Stimulated activated CD8-positive, alpha-beta memory T cell treated with anti-CD3 and anti-CD28 coated beads, Interleukin-4, amount 100 ng/mL, for 1 hour (primary cell): ENCODE measurements at places on chromosomes 4 and X.

GRCh38 chr4:48604527-48604926 lies 114.5 kb downstream of the ZAR1 start:
- no peak for DNase-seq

GRCh38 chr4:85423431-85423830 lies 51.5 kb upstream of the ARHGAP24 start:
- no peak for DNase-seq

- DNase-seq: no peak
These were observed 55.2 kb downstream of the CHST7 start for GRCh38 chrX:46628460-46629371.

DNA sequence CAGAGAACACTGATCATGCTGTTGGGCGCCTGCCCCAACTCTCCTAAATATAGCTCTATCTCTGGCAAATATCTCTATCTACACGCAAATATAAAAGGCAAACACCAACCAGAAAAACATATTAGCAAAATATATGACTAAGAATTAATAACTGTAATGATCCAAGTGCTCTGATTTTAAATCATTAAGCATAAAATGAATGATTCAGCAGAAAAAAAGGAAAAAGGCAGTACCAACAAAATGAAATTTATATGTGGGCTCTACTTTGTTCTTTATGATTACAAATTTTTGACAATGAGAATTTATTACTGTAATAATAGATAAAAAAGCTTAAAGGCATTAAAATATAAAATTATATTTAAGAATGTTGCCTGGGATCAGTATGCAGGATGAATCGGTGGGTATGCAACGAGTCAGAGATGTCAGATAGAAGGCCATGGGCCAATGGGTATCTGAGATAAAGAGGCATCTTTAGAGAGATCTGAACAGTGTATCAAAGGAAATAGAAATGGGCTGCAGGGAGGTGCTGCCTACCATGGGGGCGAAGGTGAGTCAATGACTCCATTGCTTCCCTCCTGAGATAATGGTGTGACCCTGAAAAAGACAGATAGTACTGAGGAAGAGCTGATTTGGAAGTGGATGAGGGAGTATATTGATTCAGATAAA lies 234.8 kb downstream of the SCFD2 start:
- DNase-seq: no peak

DNA sequence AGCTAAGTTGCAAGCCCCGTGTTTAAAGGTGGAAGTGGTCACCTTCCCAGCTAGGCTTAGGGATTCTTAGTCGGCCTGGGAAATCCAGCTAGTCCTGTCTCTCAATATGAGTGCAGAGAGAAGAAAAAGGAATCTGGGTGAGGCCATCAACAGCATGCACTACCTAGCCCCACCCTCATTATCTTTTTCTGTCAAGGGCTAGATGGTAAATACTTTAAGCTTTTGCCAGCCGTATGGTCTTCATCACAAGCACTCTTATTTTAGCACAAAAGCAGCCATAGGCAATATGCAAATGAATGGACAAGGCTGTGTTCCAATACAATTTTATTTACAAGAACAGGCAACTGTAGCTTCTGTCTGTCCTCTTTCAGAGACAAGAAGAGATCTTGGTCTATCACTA lies 282.9 kb downstream of the ZNF674 start:
- no peak for DNase-seq

DNA sequence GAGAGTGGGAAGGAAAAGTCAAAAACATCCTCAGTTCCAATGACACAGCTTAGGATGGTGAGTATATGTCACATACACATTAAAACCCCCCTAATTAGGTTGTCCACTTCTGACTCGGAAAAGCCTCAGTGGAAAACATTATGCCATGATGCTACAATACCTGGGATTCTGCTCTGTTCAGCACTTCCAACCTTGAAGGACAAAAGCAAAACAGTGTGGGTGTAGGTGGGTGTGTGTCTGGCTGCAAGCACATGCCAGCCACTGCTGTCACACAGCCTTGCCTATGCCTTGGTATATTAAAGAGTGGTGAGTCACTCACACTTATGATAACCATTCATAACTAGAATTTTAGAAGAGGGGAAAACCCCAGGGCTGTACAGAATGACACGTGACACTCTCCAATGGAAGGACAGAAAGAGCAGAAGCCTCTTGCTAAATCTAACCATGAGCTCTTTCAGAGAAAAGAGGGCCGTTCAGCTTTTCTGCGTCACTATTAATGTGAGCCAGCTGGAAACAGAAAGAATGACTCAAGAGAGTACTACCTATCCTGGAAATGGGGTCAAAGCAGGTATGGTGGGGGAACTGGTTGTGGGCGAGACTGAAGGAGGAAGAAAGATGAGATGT lies 159.6 kb downstream of the TET2 start:
- DNase-seq: no peak

GRCh38 chr4:1523506-1523905 lies 117.3 kb upstream of the NKX1-1 start:
- DNase-seq: no peak

DNA sequence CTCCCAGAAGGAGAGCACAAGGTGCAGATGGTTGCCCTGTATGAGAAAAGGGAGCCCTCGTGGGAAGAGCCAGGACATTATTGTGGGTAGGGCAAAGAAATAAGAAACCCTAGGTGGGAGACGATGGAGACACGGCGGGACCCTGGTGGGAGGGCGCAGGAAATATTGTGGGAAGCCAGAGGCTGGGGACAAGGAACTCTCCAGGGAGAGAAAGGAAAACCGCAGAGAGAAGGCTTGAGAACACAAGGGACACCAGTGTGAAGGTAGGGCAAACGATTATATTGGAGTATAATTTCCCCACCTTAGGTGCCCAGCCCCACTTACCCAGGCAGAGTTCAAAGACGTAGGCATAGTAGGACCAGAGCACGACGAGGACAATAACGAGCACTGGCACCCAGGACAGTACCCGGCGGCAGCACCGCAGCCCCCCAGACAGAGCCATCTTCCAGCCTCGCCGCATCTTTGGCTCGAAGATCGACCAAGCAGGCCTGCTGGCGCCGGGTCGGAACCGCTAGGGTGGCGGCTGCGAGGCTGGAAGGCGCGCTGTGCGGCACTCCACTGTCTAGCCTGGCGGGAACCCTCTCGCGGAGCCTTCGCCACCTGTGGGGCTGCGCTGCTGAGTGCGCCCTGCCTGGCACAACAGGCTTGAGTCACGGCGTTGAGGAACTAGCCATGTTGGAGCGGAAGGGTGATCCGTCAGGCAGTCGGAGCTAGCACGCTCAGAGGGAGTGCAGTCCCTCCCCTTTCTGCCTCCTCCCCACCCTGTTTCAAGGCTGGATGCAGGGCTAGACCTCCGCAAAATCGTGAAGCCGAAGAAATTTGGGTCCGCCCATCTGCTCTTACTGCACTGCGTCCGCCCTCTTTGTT lies at the start of gene ZDHHC15:
ZDHHC15 (minus strand) TSS at position 473 of the 867 bp plus-strand sequence; CDS start at position 460, 13 bp downstream.
- no peak for DNase-seq

DNA sequence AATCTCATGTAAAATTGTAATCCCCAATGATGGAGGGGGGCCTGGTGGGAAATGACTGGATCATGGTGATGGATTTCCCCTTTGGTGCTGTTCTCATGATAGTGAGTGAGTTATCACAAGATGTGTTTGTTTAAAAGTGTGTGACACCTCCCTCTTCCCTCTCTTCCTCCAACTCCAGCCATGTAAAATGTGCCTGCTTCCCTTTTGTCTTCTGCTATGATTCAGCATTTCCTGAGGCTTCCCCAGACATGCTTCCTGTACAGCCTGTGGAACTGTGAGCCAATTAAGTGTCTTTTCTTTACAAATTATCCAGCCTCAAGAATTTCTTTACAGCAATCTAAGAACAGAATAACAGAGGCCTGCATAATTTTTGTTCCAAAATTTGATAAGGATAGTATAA lies 85.2 kb downstream of the ANAPC10 start:
- DNase-seq: no peak

GRCh38 chrX:123254457-123254856 lies 70.4 kb downstream of the GRIA3 start:
- no peak for DNase-seq

- DNase-seq: no peak
These were observed 60.2 kb downstream of the SLIT2 start for GRCh38 chr4:20311856-20312255.

DNA sequence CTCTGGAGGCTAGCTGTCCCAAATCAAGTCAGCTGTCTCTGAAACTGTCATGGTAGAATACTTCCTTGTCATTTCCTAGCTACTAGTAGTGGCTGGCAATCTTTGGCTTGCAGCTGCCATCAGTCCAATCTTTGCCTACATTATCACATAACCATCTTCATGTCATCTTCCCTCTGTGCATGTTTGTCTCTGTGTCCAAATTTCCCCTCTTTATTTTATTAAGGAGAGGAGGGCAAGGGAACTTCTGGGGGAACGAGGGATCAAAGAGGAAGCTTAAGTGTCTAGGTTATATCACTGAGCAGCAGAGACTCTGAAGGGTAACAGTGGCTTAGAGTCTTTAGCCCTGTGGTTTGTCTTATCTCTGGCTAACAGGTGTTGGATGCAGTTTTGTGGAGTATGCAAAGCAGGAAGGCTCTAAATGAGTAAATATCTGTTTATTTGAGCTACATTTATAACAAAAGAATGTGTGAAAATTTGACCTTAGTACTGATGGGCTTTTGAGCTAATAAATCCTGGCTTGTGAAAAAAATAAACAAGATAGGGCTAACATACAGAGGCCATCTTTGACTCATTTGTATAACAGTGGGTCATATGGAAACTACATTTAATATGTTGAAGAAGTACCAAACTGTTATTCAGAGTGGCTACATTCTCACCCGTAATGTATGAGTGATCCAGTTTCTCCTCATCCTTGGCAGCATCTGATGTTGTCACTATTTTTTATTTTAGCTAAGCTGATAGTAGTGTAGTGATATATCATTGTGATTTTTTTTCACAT lies 49.4 kb upstream of the ENOX2 start:
- no peak for DNase-seq

DNA sequence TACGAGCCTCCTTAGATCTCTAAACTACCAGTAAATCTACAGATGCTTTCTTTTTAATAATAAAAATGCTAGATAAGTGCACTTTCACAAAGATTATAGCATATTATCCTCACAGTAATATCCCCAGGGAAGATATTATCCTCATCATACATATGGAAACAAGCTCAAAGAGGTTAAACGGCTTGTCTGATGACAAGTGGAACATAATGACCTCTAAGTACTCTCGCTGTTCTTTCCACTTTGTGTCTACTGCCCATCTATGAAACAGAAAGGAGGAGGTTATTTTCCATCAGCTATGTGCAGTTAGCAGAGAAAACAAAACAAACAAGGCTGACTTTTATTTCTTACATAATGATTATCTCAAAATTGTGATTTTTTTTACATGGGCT lies 42.8 kb upstream of the PRDM8 start:
- no peak for DNase-seq

DNA sequence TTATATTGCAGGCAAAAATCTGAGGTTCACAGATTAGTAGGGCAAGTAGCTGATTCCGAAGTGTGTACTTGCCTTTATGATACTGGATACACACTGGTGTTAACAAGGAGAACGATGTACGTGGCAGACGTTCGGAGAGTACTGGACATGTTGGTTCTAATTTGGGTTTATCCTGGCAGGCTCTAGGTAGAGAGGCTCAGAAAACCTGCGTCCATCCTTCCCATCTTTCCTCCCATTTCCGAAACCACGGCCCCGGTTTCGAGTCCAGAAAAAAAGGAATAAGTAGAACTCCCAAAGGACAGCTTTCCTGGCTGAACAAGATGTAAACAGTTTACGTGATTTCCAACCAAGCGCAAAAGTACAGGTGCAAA lies 351 bp upstream of the SLC30A9 start:
- DNase-seq: no peak

DNA sequence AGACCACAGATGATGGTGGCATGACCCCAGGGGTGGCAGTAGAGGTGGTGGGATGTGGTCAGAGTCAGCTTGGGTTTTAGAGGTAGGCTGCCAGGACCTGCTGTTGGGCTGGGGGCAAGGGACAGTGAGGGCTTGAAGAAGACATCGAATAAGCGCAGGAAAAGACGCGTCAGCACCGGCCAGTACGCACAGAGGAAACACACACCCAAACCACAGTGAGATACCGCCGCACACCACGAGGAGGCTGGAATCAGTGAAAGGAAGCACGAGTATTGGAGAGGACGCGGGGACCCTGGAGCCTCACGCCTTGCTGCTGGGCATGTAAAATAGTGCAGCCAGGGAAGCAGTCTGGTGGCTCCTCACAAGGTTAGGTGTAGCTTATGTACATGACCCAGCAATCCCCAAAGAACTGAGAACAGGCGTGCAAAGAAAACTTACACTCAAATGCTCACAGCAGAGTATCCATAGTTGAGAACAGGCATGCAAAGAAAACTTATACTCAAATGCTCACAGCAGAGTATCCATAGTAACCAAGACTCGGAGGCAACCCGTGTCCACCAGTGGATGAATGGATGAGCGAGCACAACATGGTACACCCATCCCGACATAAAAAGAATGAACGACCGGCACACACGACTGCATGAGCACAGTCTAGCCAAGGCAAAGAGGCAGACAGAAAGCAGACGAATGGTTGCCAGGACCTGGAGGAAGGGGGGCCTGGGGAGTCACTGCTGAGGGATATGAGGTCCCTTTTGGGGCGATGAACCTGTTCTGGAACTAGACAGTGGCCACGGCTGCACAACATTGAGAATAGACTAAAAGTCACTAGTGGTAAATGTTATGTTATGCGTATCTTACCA lies 13.3 kb downstream of the PDZD4 start:
- no peak for DNase-seq

DNA sequence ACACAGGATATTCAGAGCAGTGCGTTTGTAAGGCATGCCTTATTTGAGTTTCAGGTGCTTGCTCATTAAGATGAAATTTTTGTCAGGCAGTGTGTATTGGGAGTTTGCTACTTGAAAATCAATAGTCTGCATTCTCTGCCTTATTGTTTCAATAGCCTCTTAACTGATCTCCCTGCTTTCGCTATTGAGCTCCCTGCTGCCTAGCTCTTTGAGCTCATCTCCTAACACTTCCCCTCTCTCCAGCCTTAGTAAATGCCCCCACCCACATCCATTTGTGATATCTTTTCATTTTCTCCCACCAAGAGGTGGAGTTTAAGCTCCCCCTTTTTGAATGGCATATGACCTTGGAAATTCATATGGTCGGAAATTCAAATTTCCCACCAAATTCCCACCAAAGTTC lies 256.6 kb downstream of the IL1RAPL1 start:
- no peak for DNase-seq

DNA sequence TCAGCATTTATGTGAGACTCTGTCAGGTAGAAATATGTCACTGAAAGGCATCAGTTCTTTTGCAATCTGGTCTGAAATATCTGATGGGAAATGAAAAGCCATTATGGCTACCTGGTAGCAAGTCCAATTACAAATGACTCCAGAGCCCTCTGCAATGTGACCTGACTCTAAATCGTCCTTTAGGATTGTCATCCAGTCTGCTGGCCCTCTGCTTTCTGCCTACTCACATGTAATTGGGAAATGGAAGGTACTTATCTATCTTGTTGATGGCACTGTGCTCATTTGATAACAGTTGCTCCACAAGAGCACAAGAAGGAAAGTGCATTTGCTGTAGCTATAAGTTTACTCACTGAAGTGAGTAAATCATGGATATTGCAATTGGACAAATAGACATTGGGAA lies 799.8 kb downstream of the RAPGEF2 start:
- no peak for DNase-seq

DNA sequence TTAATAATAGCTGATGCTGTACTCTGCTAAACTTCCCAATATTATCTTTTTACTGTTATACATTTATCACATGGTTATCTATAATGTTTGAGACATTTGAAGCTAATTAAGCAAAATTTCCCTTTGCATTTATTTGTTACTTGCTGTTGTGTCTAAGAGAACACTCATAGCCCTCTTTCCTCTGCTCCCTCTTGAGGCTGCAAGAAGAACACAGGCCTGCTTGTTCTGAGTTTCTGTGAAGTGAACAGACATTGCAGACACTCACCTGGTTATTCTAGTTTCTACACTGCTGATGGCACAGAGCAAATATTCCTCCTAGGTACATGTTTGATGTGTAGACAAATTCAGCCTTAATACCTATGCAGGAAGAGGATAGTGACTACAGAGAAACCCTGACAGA lies 367.8 kb downstream of the GASK1B start:
- DNase-seq: no peak
